ENCODE measurements at places on chromosomes 1 and 21.
A peak's percentile ranks its signal among the peaks of the same experiment; 100 is the strongest.

DNA sequence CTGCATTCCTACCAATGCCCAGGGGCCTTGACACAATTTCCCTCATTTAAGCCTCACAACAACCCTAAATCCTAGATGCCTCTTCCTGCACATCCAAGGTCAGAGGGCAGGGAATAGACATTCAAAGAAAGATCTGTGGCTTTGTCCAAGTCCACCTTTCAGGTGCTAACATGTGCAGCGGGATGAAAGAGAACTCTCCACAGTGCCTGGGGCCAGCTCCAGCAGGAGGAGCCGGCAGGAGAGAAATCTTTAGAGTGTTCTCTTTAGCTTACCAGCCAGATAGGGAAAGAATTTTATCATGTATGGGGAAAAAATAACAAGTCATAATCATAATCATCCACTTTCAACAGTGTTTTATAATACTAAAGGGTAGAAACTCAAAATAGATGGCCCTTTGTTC lies 319.7 kb downstream of the MATN1 start:
- no peak for DNase-seq

DNA sequence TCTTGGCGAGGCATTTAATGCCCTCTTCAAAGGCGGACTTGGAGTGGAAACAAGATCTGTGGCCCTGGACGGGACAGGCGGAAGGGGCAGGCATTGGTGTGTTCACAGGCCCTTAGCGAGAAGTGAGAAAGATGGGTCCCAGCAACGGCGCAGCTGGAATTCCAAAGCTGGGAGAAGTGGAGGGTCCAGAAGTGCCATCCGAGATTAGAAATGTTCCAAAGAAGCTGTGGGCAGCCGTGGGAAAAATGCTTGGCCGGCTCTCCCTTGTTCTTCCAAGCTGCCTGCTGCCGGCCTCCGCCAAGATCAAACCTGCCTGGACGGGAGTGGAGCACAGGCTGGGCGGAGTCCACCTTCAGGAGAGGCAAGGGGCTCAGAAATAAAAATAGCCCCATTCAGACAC lies 69.4 kb upstream of the ACTRT2 start:
- DNase-seq = no peak

GRCh38 chr1:60031146-60031545 lies 42.4 kb downstream of the C1orf87 start:
- no peak for DNase-seq

- DNase-seq = peak; percentile 72
Observed at GRCh38 chr1:205365945-205366463, 9.3 kb upstream of the KLHDC8A start.

DNA sequence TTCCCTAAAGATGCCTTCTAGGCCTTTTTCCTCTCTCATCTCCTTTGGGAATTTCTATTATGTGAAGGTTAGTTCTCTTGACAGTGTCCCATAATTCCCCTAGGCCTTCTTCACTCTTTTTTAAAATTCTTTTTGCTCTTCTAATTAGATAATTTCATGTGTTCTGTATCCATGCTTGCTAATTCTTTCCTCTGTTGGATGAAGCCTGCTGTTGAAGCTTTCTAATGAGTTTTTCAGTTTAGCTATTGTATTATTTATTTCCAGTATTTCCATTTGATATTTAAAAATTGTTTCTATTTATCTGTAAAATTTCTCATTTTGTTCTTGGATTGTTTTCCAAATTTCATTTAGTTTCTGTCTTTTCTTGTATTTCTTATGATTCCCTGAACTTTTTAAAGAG lies 28.5 kb upstream of the FAM163A start:
- no peak for DNase-seq

- no peak for DNase-seq
Observed at GRCh38 chr1:185627171-185627570, 107.0 kb upstream of the HMCN1 start.

DNA sequence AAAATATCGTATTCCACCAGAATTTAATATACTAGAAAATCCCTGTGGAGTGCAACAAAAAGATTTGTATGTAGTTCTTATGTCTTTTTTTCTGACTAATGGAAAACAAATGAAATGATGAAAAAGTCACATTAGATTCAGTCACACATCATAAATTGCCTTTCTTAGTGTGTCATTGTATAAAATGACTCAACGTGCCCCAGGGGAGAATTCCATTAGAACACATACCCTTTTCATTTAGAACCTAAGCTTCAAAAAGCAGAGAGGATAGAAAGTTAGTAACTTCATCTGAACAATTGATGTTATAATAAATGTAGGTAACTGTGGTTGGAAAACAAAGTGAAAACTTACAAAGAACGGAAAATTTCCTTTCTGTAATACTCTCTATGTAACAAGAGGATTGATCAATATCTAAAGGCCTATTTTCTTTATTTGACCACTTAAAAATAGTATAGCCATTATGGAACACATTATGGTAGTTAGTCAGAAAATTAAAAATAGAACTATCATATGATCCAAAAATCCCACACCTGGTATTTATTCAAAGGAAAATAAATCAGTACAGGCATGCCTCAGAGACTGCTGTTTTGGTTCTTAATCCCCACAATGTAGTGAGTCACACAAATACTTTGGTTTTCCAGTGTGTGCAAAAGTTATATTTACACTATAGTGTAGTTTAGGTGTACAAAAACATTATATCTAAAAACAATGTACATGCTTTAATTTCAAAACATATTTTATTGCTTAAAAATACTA lies 1016.1 kb downstream of the KCNT2 start:
- no peak for DNase-seq

- no peak for DNase-seq
Observed at GRCh38 chr1:110012100-110012780, 22.2 kb upstream of the STRIP1 start.

DNA sequence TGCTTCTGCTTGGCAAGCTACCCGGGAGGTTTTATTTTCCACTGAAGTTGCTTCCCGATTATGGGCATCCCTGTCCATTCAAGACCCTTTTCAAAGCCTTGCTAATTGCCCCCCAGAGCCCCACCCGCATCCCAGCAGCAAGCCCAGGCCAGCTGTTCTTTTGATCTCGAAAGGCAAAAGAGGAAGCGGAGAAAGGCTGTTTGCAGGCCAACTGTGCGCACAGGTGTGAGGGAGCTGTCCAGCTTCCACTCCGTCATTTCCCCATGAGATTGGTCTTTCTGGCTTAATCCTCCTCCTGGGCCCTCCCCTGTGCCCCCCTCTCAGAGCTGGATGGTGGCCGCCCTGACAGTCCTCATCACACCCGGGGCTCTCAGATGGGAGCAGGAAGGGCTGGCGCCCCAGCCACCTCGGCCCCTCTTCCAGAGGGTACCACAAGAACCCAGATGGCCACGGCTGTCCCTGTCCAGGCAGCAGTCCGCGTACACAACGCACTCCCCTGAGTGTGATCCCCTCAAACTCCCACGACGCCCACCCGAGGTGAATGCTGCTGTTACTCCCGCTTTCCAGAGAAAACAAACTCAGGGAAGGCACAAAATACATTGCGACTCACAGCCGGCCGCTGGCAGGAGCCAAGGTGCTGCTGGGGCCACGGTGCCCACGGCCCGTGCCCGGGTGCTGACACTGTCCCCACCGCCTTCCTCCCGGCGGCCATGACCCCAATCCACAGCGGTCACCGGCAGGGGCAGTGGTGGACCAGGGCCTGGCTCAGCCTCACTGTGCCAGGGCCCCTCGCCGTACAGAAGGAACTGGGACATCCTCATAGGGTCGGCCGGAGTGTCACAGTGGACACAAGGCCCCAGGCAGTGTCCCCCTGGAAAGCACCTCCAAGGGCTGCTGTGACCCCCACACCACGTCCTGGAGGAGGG lies 121.9 kb downstream of the CRYAA start:
- no peak for DNase-seq

GRCh38 chr1:12040457-12041051 lies 21.3 kb downstream of the MIIP start:
- no peak for DNase-seq

GRCh38 chr21:44702111-44702972 lies 5.4 kb downstream of the KRTAP10-12 start:
- DNase-seq = peak; percentile 6

DNA sequence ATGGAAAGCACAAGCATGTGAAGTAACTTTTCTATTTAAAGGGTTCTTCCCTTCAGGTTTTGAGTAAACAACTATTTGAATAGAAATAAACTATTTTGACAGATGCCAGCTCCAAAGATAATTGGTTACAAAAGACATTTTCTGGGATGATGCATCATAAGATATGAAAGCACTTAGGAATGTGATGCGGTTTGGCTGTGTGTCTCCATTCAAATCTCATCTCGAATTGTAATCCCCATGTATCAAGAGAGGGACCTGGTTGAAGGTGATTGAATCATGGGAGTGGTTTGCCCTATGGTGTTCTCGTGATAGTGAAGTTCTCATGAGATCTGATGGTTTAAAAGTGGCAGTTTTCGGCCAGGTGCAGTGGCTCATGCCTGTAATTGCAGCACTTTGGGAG lies 6.4 kb downstream of the DISP1 start:
- no peak for DNase-seq

- no peak for DNase-seq
Observed at GRCh38 chr1:231991231-231991630, 364.6 kb downstream of the DISC1 start.

DNA sequence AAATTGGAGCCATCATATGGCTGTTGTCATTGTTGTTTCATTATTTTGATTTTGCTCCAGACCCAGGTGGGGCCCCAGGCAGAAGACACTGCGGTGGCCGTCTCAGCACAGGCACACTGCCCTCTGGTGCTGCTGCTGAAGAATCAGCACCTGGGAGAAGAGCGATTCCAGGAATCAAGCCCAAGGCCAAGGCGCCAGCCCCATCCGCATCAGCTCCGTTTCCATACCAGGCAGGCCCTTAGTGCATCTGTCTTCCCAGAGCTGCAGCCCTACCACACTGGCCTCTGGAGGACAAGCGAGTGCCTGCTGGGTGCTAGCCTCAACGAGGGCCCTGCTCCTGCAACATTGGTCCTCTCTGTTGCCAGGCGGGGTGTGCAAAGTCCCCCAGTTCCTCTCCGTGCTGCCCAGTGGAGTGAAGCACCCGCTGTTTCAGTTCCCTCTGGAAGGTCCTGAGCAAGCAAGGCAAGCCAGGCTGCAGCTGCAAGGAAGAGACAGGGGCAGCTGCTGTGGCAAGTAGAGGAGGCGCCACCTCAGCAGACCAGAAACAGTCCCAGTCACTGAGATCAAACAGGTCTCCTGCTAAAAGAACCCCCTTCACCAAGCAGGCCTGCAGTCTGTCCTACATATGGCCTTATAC lies 5.2 kb downstream of the GRIK3 start:
- DNase-seq = peak; percentile 41

DNA sequence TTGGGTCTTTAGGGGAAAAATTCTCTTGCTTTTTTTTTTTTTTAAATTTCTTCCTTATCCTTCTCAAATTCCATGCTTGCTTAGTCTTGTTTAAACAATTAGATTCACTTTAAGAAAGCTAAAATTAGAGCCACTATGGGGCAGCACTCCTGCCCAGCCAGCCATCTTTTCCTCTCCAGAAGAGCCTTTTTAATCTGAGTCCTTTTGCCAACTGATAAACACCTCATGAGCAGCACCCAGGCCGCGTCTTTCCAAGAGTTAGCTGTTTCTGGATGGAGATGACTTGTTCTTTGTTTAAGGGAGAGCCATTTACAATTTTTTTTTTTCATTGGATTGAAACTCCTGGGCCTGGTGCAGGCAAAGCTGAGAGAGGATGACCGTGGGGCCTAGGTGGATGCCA lies 53.3 kb upstream of the TSPAN2 start:
- peak; percentile 44 for DNase-seq
